Activated naive CD4-positive, alpha-beta T cell treated with anti-CD3 and anti-CD28 coated beads, Interleukin-2, amount 50 U/mL, for 16 hours (primary cell): ENCODE measurements at places on chromosomes 16 and 17.
A peak's percentile ranks its signal among the peaks of the same experiment; 100 is the strongest.

- DNase-seq = no peak
These were observed 215.6 kb downstream of the TMEM114 start for GRCh38 chr16:8374586-8375231.

- DNase-seq = no peak
These were observed 30.9 kb upstream of the RPRML start for GRCh38 chr17:47009759-47010594.

DNA sequence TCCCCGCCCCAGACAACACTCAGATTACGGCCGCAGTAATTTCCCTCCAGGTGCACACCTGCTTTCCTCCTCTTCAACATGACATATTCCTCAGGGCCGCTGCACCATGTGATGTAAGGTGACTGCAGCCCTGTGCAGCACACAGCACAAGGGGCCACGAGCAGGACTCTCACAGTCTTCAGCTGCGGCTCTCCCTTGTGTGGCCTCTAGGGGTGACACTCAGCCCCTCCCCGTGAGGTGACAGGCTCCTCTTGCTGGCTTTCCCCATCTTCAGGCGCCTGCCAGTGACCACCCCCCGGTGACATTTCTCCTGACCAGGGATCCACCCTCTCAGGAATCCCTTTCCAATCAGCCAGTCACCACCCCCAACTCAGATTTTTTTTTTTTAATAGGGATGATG is 31.3 kb upstream of the ABCC3 start:
- DNase-seq = no peak

GRCh38 chr16:65406933-65407332 is 285.1 kb upstream of the CDH11 start:
- no peak for DNase-seq

GRCh38 chr17:74987909-74988711 is 678 bp downstream of the CDR2L start:
- DNase-seq = peak; percentile 27

GRCh38 chr16:740764-741505 is at the start of gene CIAO3:
Gene CIAO3 (minus strand): TSS chr16:740997. CDS start chr16:740985, 12 bp downstream.
- DNase-seq = peak; percentile 88

DNA sequence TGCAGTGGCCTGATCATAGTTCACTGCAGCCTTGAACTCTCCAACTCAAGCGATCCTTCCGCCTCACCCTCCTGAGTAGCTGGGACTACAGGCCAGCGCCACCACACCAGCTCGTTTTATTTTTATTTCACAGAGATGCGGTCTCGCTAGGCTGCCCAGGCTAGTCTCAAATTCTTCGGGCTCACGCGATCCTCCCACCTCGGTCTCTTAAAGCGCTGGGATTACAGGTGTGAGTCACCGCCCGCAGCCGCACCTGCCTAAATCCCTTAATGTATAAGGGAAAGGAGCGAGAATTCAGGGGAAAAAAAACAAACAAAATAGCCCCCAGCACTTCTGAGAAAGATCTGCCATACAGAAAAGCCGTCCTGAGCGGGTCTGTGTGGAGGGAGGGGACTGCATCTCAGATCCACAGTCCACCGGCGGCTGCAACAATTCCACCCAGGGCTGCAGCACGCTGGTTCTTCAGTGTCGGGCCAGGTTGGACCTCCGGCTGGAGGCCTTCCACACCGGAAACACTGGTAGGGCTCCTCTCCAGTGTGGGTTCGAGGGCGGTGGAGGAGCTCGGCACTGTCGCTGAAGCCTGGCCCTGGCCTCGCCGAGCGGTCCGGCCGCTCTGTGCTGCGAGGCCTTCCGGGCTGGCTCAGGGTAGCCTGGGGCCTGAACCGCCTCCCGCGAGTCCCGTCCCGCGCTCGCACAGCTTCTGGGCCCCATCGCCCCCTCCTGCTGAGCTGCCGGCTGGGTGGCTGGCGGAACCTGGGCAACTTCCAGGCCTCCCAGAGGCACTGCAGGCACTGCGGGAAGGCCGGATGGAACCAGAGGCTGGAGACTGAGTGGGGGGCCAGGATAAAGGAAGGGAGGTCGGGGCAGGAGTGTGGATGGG is 7.0 kb downstream of the ZNF843 start:
- no peak for DNase-seq

GRCh38 chr17:32954477-32954876 is 26.5 kb downstream of the TMEM98 start:
- no peak for DNase-seq

DNA sequence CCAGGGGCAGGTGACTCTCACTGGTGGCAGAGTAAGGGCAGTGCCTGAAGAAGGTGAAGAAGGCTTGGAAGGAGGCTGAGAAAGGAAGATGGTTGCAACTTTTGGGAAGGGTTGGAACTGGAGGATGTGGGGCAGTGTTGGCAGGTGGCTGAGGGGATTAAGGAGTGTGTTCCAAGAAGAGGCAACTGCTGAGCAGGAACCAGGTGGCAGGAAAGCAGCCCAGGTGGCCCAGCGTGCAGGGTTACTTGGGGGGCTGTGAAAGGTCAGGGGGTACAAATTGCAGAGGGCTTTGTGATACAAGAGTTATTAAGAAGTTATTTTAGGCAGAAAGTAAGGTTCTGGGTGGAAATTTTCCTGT is 28.6 kb downstream of the WSCD1 start:
- no peak for DNase-seq

DNA sequence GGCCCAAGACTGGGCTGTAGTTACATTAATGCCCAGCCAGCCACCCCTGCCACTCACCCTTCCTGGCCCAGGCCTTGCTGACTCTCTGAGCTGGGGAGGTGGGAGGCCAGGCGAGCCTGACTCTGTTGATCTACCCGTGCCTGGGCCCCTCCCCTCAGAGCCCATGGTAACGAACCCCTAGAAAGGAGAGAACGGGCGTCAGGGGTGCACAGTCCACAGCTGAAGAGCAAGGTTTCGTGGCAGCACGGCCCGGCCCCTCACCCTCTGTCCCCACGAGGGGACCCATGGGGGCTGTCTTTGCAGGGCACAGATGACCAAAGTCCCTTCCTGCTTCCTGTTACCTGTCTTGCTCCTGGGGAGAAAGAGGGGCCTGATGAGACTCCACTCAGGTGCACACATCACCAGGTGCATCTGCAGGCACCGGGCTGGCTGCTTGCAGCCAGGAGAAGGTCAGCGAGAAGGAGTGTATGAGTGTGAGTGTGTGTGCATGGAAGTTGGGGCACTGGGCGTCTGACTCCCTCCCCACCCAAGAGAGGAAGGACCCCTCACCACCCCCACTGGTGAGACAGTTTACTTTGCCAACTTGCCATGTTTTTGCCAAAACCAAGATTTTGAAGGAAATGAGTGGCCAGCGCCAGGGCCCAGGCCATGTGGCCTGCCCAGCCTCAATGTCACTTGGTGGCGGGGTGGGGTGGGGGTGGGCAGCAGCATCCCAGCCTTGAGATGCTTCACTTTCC is 359.1 kb downstream of the SEC14L1 start:
- DNase-seq = no peak

DNA sequence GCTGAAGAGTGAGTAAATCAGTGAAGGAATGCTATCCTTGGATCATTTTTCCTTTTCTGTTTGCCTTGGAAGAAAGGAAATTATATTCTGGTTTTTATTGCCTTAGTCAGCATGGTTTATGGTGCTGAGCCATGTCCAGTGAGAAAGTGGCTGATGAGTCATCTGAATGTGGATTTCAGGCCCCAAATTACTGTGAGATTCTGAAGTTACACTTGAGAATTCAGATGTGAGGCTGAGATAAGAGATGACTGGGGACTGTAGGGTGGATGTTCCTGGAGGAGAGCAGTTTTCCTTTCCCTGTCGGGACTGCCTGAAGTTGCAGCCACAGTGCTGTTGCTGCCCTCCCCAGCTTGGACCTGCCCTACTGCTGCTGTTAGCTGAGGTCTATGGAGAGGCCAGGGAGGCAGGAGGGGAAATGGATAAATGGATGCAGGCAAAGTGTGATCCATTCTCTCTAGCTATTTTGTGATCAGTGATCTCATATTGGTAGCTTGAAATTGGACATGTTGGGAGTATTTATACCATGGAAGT is 4.2 kb upstream of the MAP3K14 start:
- DNase-seq = no peak

DNA sequence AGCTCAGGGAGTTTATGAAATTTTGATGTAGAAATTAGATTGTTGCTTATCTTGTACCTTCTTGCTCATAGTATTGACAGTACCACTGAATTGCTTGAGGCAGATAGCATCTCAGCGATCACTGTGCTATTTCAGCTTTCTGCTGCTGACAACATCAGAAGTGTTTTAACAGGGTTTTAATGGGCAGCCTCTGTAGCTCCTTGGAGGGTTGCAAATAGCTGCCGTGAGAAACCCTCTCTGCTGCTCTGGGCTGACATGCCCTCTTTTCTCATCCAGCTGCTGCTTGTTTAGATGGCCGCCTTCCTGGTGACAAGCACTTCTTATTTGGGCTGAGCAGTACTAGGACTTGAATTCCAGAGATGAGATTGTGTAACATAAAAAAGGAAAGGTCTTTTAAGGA is 180.2 kb upstream of the TBX2 start:
- DNase-seq = no peak
